ENCODE measurements at places on chromosomes 12 and 14.
A peak's percentile ranks its signal among the peaks of the same experiment; 100 is the strongest.

GRCh38 chr14:100651999-100652508 is 64.8 kb upstream of the BEGAIN start:
- no peak for DNase-seq

DNA sequence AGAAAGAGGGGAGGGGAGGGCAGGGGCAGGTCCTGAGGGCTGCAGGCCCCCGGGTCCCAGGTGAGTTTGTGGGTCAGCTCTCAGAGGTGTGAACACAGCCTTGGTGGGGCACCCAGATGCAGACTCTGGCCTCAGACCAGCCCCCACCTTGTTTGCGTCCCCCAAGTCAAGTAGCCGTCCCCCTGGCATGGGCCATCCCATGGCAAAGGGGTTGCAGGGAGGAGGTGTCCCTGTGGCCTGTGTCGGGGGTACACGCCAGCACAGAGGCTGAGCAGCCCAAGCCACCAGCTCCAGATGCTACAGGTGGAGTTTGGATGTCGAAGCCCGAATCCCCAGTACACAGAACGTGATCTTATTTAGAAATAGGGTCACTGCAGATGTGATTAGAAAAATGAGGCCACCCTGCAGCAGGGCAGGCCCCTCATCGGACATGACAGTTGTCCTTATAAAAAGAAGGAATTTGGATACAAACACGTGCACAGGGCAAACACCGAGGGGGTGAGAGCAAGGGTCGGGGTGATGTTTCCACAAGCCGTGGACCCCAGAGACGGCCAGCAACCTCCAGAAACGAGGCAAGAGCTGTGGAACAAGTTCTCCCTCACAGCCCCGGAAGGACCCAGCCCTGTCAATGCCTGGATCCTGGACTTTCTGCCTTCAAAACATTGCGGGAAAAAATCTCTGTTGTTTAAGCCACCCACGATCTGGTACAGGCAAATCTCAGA is 141.2 kb upstream of the C14orf180 start:
- no peak for DNase-seq

DNA sequence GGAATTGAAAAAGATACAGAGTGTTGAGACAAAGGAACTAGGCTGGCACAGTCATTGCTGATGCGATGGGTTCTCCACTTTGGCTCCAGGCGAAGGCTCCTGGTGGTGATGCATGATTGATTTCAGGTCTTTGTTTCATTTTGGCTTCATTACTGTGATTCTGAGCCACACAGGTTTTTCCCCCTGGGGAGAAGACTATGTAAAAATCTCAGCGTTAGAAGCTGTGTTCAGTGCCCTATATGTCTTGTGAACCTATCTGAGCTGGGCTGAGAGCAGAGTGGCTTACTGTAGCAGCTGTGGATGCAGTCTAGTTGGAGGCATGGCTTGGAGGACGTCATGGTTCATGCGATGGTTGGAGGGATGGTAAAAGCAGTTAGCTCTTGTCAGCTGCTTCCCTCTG is 54.0 kb downstream of the GPATCH2L start:
- no peak for DNase-seq

- no peak for DNase-seq
Observed at GRCh38 chr14:25103271-25103670, 53.3 kb upstream of the STXBP6 start.

DNA sequence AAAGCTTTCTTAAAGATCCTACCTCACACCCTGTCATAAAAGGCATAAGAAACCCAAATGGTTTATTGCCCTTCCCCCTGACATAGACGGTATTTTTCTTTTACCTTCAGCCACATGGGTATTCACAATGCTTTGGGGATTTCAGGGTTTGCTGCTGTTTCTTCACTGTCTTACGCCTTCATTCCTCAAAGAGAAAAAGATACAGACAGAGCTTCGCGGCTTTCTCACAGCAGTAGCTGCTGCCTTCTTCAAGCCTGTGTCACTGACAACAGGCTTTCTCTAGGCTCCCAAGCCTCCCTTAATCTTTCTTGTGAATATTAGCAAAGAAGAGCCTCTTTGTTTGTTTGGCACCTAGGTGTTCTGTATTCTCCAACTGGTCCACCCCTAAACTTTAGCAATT is 197.4 kb upstream of the ARID2 start:
- no peak for DNase-seq

- no peak for DNase-seq
Observed at GRCh38 chr12:69663726-69664125, 35.4 kb downstream of the BEST3 start.

DNA sequence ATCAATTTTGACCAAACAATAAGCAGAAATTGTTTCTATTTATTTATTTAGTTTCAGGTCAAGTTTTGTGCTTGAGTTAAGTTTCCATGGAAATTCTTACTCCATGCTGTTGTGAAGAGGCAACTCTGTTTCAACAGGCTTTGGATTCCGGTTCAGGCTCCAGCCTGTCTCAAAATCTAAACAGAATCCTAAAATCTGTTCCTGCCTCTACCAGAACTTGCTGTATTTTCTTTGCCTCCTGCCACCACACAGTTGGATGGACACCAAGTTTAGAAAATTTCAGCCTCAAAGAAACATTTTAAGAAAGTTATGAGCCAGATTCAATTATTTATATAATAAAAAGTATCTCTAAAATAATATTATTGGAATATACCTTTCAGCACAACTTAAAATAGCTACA is 330.9 kb downstream of the FOXG1 start:
- DNase-seq, result no peak

GRCh38 chr14:104788161-104788818 is 7.3 kb downstream of the AKT1 start:
- no peak for DNase-seq

GRCh38 chr14:38197001-38197783 is 10.5 kb upstream of the SSTR1 start:
- DNase-seq, result no peak

- DNase-seq, result no peak
Observed at GRCh38 chr12:26697217-26697616, 135.8 kb downstream of the ITPR2 start.

DNA sequence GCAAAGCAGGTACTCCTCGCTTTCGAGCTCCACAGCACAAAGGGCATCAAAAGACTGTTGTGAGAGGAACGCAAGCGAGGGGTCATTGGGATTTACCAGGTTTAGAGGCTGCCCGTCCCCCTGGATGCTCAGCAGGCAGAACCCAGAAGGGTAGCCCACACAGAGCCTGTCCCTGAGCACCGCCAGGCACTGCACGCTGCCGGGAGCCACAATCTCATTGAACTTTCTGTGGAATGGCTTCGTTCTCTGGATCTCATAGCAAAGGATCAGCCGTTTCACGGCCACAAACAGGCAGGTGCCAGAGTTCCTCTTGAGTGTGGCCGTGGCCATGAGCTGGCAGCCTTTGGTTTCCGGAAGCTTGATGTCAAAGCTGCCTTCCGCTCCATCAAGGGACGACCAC is 21.5 kb downstream of the AMN start:
- no peak for DNase-seq

- peak; percentile 69 for DNase-seq
Observed at GRCh38 chr14:22549981-22550673, 38.9 kb downstream of the DAD1 start.

DNA sequence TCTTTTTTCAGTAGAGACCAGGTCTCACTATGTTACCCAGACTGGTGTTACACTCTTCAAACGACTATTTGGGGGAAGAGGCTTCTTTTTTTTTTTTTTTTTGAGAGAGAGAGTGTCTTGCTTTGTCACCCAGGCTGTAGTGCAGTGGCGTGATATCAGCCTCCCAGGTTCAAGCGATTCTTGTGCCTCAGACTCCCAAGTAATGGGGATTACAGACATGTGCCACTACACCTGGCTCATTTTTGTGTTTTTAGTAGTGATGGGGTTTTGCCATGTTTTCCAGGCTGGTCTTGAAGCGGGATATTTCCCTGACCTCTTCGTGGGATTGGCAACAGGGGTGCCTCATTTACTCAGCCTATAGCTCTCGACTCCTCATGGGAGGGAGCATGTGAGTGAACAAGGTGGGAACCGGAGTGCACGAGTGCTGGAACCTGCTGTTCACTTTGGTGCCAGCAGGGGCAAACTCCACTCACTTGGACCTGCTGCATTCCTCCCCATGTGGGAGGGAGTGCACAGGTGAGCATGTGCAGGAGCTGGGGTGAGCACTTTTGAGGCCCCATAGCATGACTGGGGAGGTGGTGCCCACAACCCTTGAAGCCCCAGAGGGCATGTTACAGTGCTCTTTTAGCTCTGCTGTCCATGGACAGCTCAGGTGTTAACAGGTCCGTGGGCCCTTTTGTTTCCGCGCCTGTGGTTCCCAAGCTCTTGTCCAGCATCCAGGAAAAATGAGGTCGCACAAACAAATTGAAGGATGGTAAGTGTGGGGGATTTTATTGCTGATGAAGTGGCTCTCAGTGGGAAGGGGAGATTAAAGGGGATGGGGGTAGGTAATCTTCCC is 79.1 kb upstream of the HECTD1 start:
- DNase-seq, result no peak

DNA sequence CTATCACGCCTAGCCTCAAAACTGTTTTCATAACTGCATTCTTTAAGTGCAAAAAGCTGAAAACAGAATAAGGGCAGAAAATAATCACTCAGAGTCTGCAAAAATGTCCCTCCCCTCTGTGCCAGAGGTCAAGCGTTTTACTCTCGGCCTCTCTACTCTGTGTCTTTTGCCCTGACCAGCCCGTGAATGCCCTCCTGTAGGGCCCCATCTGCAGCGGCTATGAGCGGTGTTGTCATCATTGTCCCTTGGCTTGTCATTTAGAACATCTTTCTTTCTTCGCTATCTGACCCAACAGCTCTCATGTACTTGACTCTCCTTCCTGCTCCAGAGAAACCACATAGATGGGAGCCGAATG is 21.7 kb downstream of the ELK3 start:
- no peak for DNase-seq

GRCh38 chr14:21231020-21231652 is 38.1 kb downstream of the HNRNPC start:
- DNase-seq, result no peak

- DNase-seq, result no peak
Observed at GRCh38 chr12:103679421-103680170, 92.5 kb downstream of the STAB2 start.

DNA sequence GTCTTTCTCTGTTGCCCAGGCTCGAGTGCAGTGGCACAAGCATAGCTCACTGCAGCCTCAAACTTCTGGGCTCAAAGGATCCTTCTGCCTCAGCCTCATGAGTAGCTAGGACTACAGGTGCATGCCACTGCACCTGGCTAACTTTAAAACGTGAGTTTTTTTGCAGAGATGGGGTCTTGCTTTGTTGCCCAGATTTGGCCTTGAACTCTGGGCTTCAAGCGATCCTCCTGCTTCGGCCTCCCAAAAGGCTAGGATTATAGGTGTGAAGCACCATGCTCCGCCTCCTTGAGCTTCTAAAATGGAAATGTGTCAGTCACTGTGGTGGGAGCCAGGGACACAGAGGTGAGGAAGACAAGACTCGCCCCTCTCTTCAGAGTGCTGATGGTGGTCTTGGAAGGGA is 45.6 kb downstream of the WSCD2 start:
- DNase-seq, result no peak

GRCh38 chr12:39887856-39888255 is 218.0 kb downstream of the SLC2A13 start:
- DNase-seq, result no peak

- DNase-seq, result no peak
Observed at GRCh38 chr12:65139389-65139788, 18.3 kb upstream of the WIF1 start.

GRCh38 chr14:99681832-99682148 is 2.3 kb upstream of the CYP46A1 start:
- no peak for DNase-seq

GRCh38 chr12:113461666-113462065 is 10.0 kb downstream of the LHX5 start:
- DNase-seq, result no peak

DNA sequence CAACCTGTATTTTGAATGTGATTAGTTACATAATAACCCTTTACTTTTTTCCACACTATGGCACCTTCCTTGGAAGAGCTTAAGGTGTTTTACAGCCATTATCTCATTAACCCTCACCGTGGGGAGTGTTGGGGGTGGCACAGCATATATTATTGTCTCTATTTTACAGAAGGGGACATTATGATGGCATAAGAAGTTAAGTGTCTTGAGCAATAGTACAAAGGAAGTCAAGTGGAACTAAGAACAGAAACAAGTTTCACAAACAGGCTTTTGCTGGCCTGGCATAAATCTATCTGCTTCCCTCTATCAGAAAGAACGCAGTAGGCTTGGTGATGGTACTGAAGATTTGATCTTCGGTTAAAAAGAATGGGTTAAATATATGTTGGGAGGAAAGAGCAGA is 169.7 kb upstream of the OTX2 start:
- DNase-seq, result no peak

GRCh38 chr14:55706893-55707292 is 126.9 kb downstream of the KTN1 start:
- DNase-seq, result no peak

- no peak for DNase-seq
Observed at GRCh38 chr12:89960011-89960507, 251.4 kb upstream of the ATP2B1 start.
